ENCODE measurements at places on chromosomes 13 and 19.

GRCh38 chr19:14091813-14092462 is 1.4 kb upstream of the SAMD1 start:
- DNase-seq: peak; percentile 25

DNA sequence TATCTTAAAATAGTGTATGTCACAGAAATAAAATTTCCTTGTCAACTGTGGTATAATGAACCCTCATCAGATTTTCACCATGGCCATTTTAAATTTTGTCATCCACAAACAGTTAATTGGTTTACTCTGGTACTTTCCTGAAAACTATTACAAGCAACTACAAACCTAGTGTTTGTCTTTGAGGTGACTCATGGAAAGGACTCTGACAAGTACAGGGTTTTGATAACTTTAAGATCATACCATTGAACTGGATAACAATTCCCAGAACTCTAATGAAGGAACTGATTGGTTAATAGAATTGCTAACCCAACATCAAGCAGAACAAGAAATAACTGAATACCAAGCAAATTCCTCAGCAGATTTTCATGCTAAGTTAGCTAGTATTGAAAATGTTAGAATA is 237.7 kb upstream of the IPO5 start:
- DNase-seq: no peak

GRCh38 chr19:54461613-54462012 is 2.0 kb downstream of the LENG9 start:
- no peak for DNase-seq

DNA sequence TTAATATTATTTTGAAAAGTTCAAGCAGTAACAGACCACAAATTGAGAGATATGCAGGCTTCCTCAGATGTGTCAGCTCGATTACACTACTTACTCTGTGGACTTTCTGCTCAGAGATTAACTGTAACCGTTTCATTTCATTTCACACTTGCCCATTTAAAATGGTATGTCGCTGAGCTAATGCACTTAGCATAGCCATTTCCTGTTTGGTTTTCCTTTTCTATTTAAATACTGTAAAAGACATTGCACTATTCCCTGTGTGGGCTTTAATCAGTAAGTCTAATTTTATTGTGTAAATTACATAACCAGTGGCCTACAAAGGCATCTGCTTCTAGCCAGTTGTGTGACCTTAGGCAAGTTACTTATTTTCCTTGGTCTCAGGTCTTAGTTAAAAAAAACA is 237.6 kb downstream of the LACC1 start:
- DNase-seq: no peak

DNA sequence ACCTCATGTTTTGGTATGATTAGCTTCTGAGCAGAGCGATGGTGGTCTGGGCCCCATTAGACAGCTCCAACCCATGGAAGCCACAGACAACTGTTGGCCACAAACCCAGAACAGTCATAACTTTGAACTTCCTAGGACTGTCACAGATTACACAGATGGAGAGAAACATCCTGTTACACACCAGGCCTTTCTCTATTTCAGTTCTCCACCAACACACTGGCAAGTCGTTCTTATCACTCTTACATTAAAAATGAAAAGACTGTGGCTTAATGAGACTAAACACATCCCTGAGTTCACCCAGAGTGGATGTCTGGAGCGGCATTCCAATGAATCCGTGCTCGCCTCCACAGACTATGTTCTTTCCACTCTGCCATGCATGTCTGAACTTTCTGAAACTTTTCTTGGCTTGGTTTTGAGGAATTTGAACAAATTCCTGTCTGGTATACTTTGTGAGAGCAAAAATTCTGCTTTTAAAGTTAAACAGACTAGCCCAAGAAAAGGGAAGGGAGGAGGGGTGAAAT is 109.1 kb downstream of the NALCN start:
- no peak for DNase-seq

- DNase-seq: no peak
Observed at GRCh38 chr19:7917267-7918061, 2.7 kb upstream of the SNAPC2 start.

DNA sequence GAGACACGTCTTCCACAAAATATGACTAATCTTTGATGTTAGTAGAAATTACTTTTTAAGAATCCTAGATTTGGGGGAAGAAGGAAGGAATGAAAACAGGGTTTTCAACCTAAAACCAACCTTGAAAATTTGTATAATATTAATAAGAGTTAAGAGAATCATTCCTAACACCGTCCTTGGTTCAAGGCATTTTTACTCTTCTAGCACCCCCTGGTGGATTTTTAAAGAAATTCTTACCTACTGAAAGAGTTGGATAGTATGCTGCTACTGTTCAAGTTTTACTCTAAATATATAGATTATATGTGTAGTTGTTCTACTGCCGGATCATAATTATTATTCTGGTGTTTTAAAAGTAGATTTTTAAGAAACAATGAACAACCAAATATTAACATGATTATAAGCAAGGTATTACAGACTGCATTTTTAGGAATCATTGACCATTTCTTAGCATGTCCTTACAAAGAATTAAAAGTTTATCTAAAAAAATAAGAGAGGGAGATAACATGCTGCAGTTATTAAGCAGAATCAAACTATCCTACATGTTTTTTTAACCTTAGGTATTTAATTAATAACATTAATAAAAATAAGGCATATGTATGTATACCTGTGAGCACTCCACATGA is 7.4 kb upstream of the SLITRK6 start:
- DNase-seq: no peak

- DNase-seq: no peak
Observed at GRCh38 chr13:72931311-72931710, 127.5 kb upstream of the KLF5 start.

DNA sequence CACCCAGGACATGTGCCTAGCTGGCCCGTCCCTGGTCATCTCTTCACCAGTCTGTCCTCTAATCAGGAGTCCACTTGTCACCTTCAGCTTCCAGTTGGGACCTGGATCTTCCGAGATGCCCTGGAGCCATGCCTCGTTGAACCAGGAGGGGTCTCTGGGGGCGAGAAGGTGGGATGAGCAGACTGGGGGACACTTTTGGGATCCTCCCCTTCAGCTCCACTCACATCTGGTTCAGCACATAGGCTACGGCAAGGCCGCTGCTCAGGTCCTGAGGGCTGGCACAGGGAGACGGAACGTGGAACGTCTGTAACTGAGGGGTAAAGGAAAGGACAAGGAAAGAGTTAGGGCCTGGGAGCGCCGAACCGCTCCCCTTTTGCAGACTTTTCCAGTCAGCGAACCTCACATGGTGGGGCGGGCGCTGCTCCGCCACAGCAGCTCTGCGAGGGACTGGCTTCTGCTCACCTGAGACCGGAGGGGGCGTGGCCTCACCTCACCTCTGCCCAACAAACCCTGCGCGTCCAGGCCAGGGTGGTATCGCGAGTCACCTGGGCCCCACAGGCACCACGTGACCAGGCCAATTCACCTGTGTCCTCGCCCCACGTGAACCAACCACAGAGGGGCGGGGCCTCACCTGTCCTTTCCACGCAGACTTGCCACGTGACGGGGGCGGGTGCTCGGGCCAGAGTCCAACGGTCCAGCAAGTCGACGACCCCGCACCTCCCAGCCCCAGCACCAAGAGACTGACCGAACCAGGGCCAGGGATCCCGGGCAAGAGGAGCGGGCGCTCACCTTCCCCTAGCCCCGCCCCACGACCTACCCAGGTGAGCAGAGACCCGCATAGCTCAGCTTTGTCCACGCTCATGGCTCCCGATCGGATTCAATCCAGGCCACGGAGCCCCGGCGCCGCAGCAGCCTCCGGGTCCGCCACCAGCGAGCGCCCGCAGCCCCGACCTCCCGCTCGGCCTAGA is at the start of gene HOOK2:
Gene HOOK2 (minus strand): TSS at position 965 of the 968 bp plus-strand sequence. CDS start 103 bp downstream, at position 862.
- DNase-seq: no peak

GRCh38 chr13:73090823-73091187 is 32.0 kb downstream of the KLF5 start:
- no peak for DNase-seq

DNA sequence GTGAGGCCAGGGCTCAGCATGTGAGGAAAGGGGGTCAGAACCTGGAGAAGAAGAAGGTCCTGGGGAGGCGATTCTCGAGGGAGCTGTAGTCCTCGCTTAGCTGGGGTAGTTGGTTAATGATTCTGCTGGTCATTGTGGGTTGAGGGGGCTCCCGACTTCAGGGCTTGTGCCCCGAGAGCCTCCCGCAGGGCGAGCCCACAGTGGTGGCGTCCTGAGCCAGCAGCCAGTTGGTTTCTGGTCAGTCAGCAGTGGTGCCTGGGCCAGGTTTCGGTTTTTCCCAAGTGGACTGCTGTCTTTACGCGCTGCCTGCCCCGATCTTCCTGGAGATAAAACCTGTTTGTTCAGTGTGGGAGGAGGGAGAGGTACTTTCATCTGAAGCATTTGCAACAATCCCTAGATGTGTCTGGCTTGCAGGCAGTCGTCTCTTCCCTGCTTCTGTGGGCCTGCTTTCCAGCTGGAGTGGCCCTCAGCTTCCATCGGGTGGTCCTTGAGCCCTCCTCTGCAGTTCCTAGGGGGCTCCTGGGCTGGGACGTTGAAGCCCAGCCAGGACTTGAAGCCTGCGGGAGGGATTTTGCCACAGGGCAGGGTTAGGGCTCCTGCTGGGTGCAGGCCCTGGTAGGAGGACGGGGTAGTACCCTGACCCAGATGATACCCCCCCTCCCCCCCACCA is 3.2 kb downstream of the PTBP1 start:
- no peak for DNase-seq

DNA sequence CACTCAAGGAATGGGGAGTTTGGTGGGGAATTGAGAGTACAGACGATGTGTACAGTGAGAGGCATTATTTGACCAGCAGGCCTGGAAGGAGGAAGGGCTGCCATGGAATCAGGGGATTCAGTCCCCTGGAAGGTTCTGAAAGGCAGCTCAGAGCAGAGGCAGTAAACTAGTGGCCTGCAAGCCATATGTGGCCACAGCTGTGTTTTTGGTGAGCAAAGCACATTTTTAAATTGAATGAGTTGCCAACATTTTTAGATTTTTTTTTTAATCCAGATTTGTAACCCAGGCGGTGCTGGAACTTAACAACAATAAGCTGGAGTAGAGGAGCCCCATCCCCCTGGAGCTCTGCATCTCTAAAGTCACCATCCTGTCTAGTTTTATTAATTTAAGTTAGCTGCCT is 95.3 kb upstream of the IPO5 start:
- no peak for DNase-seq

DNA sequence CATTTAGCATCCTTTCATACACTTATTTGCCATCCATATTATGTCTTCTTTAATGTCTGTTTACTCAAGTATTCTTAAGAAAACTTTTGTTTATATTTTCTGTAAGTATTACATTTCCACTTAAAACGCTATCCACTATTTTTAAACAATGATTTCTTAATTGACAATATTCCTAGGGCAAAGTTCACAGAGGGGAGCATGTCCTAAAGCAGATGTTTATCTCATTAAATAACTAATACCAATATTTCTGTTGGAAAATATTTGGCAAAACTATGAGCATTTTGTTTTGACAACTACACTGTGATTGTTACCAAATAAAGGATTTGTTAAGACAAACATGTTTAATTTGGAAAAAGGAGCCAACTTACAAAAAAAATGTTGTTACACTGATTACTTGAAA is 643.3 kb downstream of the SLITRK5 start:
- DNase-seq: no peak

DNA sequence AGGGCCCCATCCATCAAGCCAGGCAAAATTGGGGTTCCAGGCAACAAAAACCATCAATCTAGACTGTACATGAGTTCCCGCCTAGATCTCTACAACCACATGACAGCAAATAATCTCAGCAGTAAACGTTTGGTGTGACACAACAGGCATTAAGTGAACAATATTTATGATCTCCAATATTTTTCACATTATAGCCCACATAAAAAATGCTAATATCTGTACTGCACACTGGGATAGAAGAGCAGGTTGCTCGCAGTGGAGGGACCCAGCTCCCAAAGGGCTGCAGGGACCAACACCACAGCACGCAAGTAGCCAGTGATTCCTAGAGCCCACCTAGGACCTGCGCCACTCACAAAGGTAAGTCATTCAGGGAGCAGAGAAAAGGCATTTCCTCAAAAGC is 25.9 kb downstream of the LATS2 start:
- DNase-seq: no peak

- DNase-seq: no peak
Observed at GRCh38 chr13:19834704-19835103, 28.7 kb downstream of the ZMYM5 start.

GRCh38 chr13:42048342-42048683 is at the start of gene DGKH:
TSS of gene DGKH (plus strand) at chr13:42048648. CDS start at chr13:42048774, 126 bp downstream.
- DNase-seq: no peak

- DNase-seq: no peak
Observed at GRCh38 chr19:30029721-30030510, 87.9 kb downstream of the URI1 start.

GRCh38 chr13:78679329-78679728 is 20.4 kb upstream of the OBI1 start:
- no peak for DNase-seq

All from stimulated activated CD4-positive, alpha-beta T cell treated with anti-CD3 and anti-CD28 coated beads, TNF-alpha, amount 100 ng/mL, for 1 hour (primary cell).